Activated CD8-positive, alpha-beta memory T cell treated with anti-CD3 and anti-CD28 coated beads for 1 hour (primary cell): ENCODE measurements at places on chromosomes 13 and 19.

DNA sequence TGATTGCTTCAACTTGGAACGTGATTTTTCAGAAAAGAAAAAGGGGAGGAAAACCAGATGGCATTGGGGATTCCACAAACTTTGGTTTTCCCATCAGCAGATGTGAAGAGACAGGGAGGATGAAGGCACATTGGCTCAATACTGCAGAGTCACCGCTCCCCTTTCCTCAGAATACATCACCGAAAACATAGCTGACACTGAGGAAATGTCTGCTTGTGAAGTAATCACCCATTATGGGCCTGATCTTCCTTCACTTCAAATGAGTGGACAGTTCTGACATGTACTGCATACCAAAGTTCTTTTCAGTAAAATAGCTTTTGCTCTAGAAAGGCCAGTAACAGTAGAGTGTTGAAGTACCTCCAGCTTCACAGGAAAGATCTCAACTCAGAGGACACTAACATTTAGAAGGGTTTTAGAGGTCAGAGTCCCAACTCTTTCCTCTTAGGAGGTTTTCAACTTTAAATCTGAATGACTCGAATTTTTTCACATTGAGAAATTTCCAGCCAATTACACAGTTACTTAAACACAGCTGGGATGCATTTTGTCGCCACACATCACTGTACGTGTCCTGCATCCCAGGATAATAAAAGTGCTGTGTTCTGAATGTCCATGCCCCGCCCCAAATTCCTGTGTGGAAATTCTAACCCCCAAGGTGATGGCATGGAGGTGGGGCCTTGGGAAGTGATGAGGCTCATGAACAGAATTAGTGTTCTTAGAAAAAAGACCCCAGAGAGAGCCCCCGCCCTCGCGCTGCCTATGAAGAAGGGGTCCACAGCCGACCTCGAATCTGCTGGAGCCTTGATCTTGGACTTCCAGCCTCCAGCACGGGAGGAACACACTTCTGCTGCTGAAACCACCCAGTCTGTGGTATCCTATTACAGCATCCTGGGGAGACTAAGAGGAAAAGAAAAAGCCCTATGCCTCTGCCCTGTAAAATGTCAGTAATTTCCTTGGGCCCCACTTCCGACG lies 77.7 kb downstream of the COL4A1 start:
- no peak for DNase-seq

- no peak for DNase-seq
These were observed 15.1 kb downstream of the RAB20 start for GRCh38 chr13:110546378-110546777.

GRCh38 chr13:25406377-25406776 lies 34.6 kb downstream of the ATP8A2 start:
- no peak for DNase-seq

- DNase-seq = no peak
These were observed 6.3 kb downstream of the RPL36 start for GRCh38 chr19:5696196-5697021.

DNA sequence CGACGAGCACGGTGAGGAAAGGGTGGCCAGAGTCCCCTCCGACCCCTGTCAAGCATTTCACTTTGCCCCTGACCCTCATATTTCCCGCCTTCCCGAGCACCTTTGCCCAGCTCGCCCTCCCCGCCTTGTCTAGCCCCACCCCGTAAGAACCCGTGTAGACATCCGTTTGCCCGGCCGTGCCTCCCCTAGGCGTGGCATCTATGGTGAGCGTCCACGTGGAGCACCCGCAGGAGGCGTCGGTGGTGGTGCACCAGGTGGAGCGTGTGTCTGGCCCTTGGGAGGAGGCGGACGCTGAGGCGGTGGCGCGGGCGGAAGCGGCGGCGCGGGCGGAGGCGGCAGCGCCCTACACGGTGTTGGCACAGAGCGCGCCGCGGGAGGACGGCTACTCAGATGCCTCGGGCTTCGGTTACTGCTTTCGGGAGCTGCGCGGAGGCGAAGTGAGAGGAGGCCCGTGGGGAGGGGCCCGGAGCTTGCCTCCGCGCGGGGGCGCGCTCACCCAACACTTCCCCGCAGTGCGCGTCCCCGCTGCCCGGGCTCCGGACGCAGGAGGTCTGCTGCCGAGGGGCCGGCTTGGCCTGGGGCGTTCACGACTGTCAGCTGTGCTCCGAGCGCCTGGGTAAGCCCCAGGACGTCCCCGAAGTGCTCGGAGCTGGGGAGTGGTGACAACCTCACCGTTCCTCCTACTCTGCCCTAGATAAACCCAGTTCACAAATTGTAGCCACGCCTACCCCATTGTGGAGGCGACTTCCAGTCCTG lies 4.2 kb downstream of the LTBP4 start:
- DNase-seq = peak; percentile 54

DNA sequence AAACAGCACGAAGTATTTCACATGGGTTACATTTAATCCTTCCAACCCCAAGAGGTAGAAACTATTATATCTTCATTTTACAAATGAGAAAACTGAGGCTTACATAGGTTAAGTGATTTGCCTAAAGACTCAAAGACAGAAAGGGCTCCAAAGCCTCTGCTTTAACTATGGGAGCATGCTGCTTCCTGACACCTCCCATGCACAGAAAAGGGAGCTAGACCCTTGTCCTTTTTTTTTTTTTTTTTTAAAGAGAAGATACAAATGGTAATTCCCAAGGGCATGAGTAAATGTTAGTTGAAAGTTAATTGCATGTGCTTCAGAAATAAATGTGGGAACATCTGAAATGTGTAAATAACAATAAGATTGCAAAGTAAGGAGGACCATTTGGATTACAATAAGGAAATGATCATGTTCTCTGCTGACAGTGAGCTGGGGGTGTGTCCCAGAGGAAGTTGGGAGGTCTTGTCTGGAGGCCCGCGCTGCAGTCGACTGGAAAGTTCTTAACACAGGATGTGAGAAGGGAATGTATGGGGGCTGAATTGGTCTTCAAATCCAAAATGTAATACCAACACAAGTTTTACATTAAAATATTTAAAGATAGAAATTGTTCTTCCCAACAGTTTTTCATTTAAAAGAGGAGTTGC lies 500.3 kb downstream of the KLF12 start:
- DNase-seq = no peak

DNA sequence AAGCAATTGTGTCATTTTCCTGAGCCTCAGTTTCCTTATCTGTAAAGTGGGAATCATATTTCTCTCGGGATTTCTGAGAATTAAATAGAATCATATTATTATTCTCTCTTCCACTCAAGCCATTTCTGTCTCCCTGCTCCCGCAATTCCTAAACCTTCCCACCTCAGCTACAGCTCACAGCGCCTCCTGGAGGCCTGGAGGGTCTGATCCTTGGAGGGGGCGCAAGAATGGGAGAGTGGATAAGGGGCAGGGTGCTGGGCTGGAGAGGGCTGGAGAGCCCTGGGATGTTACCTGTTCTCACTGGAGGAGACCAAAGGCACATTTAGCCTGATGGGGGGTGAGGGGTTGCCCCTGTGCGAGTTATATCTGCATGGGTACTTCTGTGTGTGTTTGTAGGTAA lies 31.1 kb upstream of the CYP2S1 start:
- DNase-seq = no peak

DNA sequence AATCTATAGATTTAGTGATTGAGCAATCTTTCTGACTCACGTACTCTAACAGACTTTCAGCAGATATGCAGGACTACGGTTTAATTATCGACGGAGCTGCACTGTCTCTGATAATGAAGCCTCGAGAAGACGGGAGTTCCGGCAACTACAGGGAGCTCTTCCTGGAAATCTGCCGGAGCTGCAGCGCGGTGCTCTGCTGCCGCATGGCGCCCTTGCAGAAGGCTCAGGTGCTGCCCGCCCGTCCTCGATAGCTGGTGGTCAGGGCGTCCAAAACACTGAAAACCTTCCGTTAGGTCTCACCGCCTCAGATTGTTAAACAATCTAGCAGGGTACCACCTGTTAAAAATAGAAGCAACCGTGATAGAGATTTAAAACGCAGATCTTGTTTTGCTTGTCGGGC lies 113.2 kb upstream of the MCF2L start:
- DNase-seq = no peak

DNA sequence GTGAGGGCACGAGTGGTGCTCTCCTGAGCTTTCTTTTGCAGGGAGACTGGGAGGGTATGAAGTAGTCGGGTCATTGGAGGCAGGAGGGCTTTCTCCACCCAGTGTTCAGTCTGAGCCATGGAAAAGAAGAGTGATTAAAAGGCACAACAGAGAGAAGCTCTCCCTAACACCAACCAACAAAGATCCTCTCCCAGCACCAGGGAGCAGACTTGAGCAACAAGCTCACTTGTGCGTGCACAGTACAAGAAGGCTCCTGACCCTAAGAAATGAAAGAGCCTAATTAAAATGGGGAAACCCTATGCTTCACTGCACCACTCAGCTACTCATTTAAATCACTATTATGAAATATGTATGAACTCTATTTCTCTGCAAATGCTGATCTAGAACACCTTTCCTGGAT lies 276.3 kb upstream of the SOX21 start:
- no peak for DNase-seq

GRCh38 chr19:22600690-22601648 lies 33.2 kb upstream of the ZNF492 start:
- no peak for DNase-seq

DNA sequence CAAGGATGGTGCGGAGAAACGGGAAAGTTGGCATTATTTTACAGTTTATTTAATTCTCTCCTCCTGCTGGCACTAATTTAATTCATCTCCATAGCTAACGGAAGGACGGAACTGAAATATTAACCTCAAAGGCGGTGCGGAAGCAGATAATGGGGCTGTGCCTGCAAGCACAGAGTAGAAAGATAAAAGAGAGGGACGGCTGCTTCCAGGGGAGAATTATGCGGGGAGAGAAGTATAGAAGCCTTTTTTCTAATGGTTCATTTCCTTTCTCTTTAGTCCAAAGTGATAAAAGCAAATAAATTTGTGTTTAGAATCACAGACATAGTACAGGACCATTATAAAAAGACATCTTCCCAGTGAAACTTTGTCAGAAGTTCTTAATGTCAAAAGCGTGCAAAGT lies 34.5 kb upstream of the UQCRFS1 start:
- no peak for DNase-seq

DNA sequence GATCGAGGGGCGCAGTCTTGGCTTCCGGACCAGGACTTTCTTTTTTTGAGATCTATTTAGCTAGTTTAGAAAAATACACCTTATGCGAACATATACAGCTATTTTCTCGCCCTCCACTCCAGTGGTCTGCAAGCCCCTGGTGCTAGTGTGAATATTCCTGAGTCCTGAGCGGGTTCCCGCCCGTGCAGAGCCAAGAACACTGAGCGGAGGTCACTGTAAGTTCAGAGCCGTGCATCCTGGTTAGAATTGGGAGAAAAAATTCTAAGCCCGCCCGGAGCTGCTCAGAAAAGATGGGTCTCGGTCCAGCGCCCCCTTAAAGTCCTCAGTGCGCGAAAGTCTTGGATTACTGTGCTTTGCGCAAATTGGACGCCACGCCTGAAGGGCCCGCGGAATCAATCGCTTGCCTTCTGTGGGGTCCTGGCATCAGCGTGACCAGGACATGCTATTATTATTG lies 117.7 kb downstream of the KCNRG start:
- DNase-seq = no peak

DNA sequence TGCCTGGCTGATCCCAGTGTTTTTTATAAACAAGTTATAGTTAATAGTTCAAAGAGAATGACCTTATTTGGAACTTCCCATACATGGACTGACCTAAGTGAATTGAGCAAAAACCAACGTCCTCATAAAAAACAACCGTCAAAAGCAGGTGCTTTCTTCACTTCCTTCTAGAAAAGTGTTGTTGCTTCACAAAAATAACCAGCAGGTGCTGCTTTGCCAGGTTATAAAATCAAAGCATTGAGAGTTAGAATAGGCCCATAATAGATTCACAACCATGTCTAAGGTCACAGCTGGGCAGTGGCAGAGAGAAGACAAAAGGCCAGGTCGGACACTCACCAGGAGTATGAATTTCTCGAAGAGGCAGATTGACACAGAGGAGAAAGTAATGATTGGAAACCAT lies 9.5 kb downstream of the RUBCNL start:
- no peak for DNase-seq

DNA sequence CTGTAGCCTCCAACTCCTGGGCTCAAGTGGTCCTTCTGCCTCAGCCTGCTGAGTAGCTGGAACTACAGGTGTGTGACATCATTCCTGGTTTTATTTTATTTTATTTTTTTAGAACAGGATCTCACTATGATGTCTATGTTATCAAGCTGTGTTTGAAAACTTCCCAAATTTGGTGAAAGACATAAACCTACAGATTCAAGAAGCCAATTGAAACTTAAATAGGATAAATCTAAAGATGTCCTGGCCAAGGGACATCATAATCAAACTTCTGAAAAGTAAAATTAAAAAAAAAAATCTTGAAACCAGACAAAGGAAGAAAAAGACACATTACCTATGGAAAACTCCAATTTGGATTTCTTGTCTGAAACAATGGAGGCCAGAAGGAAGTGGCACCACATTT lies 23.1 kb upstream of the PDX1 start:
- no peak for DNase-seq

DNA sequence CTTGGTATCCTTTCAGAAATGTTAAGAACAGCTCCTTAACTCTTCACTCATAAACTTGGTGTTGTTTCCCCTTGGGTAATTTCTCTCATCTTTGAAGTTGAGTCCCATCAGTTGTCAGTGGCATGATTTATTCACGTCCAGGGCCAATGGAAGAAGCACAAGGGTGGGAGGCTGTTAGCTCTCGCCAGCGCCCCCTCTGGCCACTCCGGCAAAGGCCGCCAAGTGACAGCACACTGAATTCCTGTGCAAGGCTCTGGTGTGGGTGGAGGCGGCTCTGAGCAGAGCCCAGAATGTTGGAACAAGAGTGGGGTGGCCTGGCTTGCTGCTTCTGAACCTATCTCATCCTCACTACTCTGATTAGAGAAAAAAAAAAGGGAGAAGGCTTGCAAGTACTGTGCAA lies 13.1 kb upstream of the MEDAG start:
- DNase-seq = no peak

DNA sequence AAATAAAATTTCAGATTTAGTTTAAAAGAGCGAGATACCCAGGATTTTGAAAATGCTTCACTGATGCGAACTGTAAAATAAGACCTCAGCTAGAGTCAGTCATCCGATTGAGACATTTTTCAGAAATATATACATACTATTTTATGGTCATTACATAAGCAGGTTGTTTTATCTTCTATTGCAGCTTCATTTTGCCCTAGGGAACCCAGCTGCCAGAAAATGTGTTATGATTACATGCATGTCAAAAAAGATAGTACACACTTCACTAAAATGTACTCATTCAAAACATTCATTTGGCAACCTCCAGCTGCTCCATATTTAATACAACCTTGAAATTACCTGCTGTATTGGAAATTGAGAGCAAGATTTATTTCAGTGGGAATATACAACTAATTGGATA lies 483.8 kb upstream of the SLITRK6 start:
- DNase-seq = no peak

- DNase-seq = no peak
These were observed 36.7 kb downstream of the DACH1 start for GRCh38 chr13:71830323-71830722.

GRCh38 chr19:40811478-40812341 lies 12.7 kb downstream of the EGLN2 start:
- DNase-seq = no peak

DNA sequence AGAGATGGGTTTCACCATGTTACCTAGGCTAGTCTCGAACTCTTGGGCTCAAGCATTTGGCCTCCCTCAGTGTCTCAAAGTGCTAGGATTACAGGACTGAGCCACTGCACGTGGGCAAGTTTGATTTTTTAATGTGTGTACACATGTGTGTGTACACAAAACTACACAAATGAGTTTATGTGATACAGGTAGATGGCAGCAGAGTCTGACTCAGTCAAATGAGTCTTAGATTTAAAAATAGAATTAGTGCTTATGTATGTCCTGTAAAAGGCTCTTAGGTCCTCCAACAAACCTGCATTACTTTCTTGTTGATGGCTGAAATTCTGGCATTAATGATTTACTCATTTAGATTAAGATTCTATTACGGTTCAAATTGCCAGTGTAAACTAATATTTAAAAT lies 293.7 kb downstream of the PCDH17 start:
- no peak for DNase-seq
